H1 (cell line): ENCODE measurements at places on chromosomes 7 and 10.

GRCh38 chr10:11699550-11700097 is 42.6 kb upstream of the ECHDC3 start:
- no peak for DNase-seq

- DNase-seq, result no peak
Observed at GRCh38 chr7:8785081-8785480, 351.7 kb downstream of the NXPH1 start.

DNA sequence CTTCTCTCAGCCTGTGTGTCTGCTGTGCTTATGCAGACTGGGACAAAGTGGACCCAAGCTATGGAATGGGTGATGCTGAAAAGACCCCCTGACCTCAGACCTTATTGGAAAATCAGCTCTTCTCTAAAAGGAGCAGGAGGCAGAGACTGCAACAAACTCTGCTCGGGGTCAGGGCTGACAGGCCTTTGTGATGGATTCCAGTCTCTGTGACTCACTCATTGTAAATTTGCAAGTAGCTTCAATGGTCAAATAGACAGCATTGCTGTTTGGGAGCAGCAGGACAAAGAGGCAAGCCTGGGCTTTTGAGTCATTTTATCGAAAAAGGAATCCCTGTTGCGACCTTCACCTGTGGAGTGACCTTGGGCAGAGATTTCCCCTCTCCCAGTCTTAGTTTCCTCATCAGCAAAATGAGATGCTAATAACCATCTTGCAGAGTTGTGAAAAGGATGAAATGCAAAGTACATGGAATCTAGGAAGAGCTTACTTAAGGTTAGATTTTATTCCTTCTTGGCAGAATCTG is 26.1 kb upstream of the GPR26 start:
- DNase-seq, result no peak

GRCh38 chr10:3074145-3074665 is 6.9 kb downstream of the PFKP start:
- no peak for DNase-seq

DNA sequence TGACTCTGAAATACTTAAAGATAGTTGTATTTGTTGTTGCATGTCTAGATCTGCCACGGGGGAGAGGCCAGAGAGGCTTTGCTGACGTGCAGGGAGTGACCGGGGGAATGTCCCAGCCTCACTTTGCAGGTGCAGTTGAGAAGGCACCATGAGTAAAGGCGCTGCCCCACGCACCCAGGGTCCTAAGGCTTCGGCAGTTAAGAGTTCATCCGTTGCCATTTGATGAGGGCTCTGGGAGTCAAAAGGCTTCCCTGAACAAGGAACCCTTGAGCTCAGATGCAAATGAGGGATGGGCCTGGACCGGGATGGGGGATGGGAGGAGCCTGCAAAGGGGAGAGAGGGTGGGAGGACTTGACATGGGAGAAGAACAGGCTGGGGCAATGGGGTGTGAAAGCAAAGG is 20.4 kb downstream of the PPP2R2D start:
- peak; percentile 23 for DNase-seq

DNA sequence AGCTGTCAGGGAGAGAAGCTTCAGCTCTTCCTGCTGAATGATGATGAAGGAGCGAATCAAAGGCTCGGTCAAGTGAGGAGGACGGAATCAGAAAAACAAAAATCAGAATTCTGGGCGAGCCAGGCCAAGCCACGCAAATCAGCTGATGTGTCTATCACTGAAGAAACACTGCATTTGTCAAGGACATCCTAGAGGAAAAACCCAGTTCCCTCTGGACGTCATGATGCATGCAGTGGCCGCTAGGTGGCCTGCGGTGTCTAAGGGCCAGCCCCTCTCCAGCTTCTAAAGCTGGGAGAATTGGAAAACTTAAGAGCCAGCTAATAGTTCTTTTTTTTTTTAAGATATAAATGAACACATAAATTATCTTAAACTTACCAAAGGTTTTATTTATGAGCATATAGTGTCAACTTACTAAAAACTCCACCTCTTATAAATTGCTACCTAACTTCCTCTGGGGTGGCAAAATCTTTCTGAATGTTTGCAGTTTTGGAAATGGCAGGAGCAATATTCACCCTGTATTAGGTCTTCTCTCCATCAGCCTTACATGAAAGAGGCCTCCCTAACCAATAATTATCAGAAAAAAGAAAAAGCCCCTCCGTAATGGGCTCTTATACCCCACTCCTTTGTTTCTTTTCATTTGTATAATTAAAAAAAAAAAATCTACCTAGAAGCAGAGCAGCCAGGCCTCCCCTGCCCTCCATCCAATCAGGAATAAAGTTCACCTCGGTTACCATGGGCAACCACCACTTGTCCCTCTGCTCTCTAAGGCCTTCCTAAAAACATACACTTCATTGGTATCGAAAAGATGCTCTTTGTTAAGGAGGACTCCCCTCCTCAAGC is 186.8 kb downstream of the USP6NL start:
- DNase-seq, result peak; percentile 73

DNA sequence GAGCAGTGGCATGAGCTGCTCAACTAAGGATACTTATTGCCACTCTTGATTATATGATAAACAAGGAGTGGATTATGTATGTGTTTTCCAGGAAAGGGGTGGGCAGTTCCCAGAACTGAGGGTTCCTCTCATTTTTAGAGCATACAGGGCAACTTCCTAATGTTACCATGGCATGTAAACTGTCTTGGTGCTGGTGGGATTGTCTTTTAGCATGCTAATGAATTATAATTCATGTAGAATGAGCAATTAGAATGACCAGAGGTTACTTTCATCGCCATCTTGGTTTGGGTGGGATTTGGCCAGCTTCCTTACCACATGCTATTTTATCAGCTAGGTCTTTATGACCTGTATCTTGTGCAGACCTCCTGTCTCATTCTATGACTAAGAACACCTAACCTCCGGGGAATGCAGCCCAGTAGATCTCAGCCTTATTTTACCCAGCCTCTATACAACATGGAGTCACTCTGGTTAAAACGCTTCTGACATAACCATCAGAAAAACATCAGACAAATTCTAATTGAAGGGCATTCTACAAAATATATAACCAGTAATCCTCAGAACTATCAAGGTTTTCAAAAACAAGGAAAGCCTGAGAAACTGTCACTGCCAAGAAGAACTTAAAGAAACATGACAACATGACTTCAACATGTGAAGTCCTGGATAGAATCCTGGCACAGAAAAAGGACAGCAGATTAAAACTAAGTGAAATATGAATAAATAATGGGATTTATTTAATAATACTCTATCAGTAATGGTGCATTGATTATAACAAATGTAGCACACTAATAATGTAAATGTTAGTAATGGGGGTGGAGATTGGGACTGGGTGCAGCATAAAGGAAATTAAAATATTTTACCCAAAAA is 365.0 kb downstream of the SEMA3D start:
- DNase-seq, result no peak

GRCh38 chr10:110414548-110415309 is 83.0 kb upstream of the DUSP5 start:
- DNase-seq, result no peak

DNA sequence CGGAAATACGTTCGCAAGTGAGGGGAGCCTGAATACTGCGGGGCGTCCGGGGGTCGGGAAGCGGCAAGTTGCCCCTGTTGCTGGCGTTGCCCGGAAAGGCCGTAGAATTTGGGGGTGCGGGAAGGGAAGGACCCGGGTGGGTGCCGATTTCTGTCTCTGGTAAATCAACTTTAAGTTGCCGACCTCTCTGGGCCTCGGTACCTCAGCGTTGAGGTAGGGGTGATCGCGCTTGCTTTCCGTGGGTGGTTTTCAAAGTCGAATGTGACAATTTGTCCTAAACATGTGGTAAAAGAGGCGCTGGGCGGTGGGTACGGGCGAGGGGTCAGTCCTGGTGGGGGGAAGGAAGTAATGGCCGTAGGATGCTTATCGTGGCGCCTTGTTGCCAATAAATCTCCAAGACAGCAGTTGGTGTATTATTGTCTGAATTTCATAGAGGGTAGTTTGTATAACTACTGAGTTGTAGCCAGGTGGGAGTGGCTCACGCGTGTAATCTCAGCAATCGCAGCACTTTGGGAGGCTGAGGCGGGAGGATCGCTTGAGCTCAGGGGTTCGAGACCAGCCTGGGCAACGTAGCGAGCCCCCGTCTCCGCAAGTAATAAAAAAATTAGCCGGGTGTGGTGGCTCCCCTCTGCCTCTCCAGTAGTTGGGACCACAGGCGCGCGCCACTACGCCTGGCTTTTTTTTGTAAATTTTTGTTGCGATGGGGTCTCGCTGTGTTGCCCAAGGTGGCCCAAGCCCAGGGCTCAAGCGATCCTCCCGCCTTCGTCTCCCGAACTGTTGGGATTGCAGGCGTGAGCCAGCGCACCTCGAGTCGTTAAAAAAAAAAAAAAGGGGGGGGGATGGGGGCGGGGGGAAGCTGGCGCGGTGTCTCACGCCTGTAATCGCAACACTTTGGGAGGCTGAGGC is 644 bp downstream of the BUD23 start:
- no peak for DNase-seq

GRCh38 chr7:55034776-55035175 is 16.0 kb downstream of the EGFR start:
- DNase-seq, result no peak

DNA sequence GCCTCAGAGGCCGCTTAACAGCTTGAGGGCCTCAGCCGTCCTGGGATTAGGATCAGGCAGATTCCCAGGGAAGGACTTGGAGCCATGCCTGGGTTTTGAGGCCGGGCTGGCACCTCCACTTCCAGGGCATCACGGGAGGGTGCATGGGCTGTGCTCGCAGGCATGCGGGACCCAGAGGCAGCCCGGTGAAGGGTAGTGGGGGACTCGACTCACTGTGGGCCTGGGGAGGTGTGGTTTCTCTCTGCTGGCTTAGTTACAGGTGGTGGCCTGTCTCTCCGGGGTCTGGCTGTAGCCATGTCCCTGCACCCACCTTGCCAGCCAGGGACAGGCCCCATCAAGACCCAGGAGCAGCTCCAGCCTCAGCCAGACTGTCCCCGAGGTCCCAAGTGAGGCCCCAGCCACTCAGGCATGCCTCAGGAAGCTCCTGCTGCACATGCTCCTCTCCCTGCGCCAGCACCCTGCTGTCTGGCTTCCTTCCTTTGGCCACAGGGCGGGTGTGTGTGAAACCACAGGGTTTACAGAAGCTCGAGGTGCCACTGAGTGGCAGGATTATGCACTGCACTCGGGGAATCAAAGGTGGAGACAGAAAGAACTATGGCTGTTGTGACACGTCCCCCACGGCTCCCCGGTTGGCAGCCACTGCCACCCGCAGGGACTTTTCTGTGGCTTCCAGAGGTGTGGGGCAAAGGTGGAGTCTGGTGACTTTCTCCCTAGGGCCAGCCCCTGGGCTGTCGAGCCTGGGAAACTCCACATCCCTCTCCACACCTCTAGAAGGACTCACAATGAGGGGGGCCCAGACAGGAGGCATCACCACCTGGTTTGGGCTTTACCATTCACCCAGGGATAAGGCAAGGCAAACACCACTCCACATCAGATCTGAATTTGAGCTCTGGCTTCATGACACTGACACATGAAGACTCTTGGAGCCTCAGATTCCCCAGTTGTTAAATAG is 19.7 kb downstream of the GOLGA7B start:
- DNase-seq, result no peak

DNA sequence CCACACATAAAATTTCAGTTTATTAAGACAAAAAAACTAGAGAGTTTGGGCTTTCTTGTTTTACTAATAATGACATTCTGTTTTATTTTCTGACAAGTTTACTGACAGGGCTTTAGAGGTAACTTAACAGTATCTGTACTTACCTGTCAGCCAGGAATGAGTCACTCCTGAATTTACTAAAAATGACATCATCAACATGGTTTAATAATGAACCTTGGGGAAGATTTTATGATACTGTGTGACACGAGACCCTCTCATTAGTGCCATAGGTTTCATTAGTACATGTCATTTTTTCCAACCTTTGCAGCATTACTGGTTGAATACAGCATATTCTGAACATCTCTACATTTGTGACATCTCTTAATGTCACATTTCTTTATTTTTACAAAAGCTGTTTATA is 131.1 kb downstream of the KCND2 start:
- no peak for DNase-seq
